ENCODE measurements at places on chromosomes 2 and 18.

- no peak for DNase-seq
Measured at GRCh38 chr2:232689152-232689910, 7.8 kb upstream of the GIGYF2 start.

GRCh38 chr18:75261430-75262223 is 51.0 kb downstream of the TSHZ1 start:
- no peak for DNase-seq

- no peak for DNase-seq
Measured at GRCh38 chr18:53792762-53793161, 431.7 kb downstream of the MBD2 start.

GRCh38 chr2:19046986-19047780 is 311.2 kb downstream of the OSR1 start:
- DNase-seq, result no peak

GRCh38 chr18:62245699-62246098 is 58.6 kb downstream of the RELCH start:
- DNase-seq, result no peak

DNA sequence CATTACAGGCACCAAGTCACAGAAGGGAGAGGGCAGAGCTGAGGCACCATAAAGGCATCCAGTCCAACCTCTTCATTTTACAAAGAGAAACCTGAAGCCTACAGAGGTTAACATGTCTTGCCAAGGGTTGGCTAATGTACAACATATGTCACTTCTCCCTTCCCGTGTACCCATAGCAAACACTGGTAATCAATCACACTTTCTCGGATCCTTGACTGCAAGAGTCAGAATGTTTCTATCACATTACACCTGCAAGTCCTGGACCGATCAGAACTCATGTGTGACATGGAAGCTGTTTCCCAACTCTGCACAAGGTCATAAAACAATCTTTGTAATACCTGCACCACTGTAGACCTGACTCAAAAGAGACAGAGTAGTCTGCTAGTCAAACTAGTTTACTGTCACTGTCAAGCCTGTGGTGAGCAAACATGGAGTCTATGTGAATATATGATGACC is 6.0 kb downstream of the ANKRD44 start:
- DNase-seq, result no peak

DNA sequence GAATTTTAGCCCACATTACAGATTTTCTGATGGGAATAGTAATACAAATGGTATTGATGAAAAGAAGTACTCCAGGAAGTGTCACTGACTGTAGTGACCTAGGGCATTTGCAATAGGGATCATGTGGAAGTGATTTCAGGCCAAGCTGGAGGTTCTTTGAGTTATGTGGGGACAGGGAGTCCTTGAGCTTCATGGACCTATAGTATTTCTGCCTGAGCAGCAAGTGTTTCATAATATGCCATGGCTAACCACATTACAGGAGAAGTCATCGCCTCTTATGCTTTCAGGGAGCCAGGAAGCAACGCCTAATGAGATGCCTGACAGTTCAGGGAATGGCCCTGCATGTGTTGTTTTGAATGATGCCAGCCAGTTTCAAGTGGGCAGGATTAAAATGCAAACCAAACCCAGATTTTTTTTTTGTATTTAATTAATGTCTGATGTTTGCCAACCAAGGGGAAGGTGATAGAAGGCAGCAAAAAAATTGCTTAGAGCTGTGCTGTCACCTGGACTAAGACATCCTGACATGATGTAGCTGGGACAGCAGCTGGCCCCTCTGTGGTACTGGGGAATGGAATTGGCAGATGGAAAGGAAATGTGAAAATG is 109.5 kb downstream of the RAPGEF4 start:
- DNase-seq, result no peak

DNA sequence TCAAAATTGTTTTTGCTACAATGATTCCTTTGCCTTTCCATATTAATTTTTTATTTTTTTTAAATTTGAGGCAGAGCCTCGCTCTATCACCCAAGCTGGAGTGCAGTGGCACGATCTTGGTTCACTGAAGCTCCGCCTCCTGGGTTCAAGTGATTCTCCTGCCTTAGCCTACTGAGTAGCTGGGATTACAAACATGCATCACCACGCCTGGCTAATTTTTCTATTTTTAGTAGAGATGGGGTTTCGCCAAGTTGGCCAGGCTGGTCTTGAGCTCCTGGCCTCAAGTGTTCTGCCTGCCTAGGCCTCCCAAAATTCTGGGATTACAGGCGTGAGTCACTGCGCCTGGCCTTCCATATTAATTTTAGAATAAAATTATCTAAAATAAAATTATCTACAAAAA is 41.3 kb downstream of the PTPN4 start:
- no peak for DNase-seq

GRCh38 chr2:100692906-100693305 is 127.0 kb upstream of the NPAS2 start:
- DNase-seq, result no peak

GRCh38 chr2:2938481-2938880 is 439.1 kb downstream of the EIPR1 start:
- DNase-seq, result no peak

DNA sequence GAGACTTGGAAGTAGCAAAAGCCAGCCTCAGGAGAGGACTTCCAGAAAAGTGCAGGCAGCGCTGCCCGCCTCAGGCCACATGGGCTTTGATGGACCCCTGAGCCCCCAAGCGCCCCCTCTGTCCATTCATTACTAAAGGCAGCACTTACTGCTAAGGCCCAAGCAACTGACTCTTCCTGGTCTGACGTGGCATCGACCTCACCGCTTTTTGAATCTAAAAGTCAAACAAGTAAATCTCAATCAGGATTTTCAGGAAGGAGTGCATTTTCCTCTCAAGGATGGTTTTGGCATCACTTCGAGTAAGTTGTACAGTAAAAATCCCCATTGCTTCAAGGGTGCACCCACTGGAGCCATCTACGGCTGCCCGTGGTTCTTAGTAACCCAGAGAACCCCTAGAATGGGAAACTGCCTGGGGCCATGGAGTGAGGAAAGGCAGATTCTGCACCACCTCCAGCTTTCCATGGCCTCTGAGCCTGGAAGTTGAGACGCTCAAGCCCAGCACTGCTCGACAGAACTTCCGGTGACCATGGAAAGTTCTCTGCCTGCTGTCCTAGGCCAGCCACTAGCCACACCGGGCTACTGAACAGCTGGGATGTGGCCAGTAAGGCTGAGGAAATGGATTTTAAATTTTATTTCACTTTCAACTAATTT is 7.0 kb downstream of the HJURP start:
- no peak for DNase-seq

GRCh38 chr18:65093346-65093745 is 657.5 kb upstream of the CDH7 start:
- DNase-seq, result no peak

- no peak for DNase-seq
Measured at GRCh38 chr2:10309286-10309685, 6.6 kb downstream of the HPCAL1 start.

- DNase-seq, result no peak
Measured at GRCh38 chr2:48699348-48699930, 56.1 kb downstream of the LHCGR start.

DNA sequence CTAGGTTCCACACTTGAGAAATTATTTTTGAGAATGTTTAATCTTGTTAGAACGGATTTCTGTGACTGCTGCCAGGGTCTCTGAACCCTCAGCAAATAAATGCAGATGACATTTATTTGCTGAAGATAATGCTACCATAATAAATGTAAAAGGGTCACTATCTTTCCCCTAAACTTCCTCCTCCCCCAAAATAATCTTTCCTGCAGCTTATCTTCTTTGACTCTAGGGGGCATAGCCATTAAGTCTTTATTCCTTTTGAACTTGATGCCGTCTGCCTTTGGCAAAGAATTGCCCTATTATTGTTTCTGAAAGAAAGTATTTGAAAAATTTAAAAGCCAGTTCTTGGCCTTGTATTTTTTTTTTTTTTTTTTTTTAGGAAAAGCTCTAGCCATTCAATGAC is 63.6 kb upstream of the ACSL3 start:
- no peak for DNase-seq

GRCh38 chr2:224004105-224004695 is 34.9 kb downstream of the SERPINE2 start:
- no peak for DNase-seq

- no peak for DNase-seq
Measured at GRCh38 chr2:231573096-231573495, 19.6 kb upstream of the TEX44 start.

GRCh38 chr2:12087671-12088380 is 341.4 kb downstream of the LPIN1 start:
- no peak for DNase-seq

- no peak for DNase-seq
Measured at GRCh38 chr2:2400286-2401038, 69.4 kb upstream of the MYT1L start.

GRCh38 chr2:207101984-207102383 is 63.8 kb downstream of the KLF7 start:
- DNase-seq, result no peak

DNA sequence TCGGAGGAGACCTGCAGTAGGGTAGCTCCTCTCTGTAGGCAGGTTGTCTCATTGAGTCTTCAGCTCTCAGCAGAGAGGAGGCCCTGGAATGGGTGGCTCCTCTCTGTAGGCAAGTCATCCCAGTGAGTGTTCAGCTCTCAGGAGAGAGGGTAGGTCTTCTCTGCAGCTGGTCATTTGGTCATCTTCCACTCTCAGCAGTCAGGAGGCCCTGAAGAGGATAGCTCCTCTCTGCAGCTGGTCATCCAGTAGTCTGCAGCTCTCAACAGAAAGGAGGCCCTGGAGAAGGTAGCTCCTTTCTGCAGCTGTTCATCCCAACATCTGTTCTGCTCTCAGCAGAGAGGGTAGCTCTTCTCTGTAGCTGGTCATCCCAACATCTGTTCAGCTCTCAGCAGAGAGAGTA is 26.0 kb upstream of the RUFY4 start:
- no peak for DNase-seq

GRCh38 chr2:177264209-177264692 is 276 bp downstream of the NFE2L2 start:
- no peak for DNase-seq

- DNase-seq, result no peak
Measured at GRCh38 chr18:13546638-13547037, 179.7 kb downstream of the FAM210A start.

DNA sequence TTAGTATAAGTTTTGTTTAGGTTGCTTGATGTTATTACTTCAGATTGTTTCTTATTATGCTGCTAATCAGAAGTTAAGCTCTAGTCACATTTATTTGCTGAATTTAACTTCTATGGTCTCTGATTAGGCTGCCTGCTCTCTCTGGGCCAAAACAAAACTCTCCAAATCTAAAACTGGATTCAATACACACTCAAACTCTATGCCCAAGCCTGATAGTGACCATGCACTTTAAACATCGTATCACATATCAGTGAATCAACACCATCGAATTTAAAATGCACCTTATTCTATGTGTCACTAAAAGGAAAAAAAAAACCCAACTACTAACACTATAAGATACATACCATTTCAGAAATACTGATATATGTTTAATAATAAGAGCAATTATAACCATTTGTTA is 76.9 kb upstream of the FRZB start:
- DNase-seq, result no peak

- DNase-seq, result no peak
Measured at GRCh38 chr2:60759654-60760053, 3.6 kb downstream of the PAPOLG start.

- DNase-seq, result no peak
Measured at GRCh38 chr2:233084488-233084887, 24.3 kb downstream of the INPP5D start.

DNA sequence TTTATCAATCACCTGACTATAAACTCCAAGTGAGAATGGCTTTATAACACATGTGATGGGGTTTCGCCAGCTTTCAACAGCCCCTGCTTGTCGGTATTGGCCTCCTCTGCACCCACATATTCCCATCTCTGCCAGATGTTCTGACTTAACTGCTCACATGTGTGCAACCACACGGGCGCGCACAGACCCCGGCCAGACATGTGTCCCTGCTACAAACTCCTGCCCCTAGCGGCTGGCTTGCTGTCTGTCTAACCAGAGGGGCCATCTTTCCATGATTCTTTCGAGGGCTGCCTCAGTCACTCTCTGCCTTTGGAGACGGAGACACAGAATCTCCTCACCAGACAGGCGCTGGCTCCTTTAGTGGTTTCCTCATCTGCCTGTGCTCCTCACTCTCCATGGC is 15.3 kb downstream of the STON1 start:
- DNase-seq, result no peak

GRCh38 chr2:179264368-179265081 is at the start of gene SESTD1:
Gene SESTD1 (minus strand): TSS chr2:179264832. CDS start chr2:179191841, 72,991 bp downstream.
- DNase-seq, result peak; percentile 38

- DNase-seq, result no peak
Measured at GRCh38 chr2:150425121-150425955, 62.1 kb downstream of the RND3 start.

DNA sequence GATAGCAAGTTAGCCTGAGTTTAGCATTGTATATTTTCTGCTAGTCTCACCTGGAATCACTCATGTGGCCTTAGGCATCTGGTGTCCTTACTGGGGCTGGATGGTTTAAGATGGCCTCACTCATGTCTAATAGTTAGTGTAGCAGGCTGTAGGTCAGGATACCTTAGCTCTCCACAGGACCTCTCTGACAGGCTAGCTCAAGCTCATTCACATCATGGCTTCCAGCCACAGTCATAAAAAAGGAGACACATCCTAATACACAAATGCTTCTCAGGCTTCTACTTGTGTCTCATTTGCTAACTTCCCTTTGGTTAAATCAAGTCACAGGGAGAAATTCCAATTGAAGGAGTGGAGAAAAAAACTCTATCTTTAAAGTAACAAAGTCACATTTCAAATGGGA is 47.7 kb downstream of the MYO1B start:
- no peak for DNase-seq

DNA sequence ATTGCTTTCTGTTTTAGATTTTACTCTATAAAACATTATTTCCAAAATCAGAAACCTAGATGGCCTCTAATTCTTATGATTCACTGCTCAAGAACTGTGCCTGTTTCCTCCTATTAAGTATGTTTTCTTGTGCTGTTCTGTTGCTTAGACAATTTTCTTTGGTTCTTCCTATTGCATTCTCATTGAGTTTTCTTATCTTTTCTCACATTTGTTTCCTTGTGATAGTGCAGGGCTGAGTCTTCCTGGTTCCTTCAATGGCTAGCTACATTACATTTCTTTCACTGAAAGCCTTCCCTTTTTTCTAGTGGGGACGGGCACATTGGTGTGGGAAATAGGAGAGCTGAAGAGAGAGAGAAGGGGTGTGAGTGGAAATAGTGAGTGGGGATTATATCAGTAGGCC is 183.4 kb downstream of the CALCRL start:
- no peak for DNase-seq

DNA sequence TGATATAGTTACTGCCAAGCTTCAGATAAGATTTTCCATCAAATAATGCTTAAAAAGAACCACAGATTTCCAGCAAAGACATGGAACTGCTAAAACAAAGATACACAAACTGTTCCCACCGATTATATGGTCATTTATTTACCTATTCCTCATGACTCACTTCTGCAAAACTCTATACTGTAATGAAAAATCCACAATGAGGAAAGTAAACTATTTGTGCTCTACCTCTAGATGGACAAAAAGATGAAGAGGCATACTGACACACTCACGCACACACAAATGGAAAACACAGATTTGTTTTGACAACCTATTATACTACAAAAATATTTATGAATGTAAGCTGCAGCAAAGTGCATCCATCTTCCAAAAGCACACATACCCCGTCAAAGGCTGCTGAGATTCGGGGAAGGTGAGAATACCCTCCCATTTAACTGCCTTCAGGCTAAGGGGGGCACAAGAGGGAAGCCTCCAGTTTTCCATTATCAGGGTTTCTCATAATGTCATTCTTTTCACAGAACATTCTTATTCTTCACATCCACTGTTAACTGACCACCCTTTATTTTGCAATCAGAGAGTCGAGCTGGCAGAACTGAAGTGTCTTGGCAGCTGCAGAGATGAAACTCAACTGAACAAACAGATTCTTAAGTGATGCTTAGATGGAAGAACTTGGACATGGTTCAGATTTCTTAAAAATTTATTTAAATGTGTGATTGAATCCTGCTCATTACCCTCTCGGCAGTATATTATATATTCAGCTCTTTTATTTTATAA is 115.9 kb upstream of the TANK start:
- no peak for DNase-seq
